ENCODE measurements at places on chromosomes 6 and 20. TPM values are rescaled to one million over a fixed set of nuclear protein-coding genes. Genes with fewer than 3 reads are reported as not detected.

GRCh38 chr6:118894425-118895260 lies 691 bp downstream of the ASF1A start:
- peaks cover 20% of the 10 kb centered on the region for H3K36me3 ChIP-seq
- peak; percentile 62 for DNase-seq
- H3K27ac ChIP-seq = peak overlapping the region; percentile 95
- H3K27me3 ChIP-seq = no peaks in the 10 kb centered on the region
- peak overlapping the region; percentile 96 for H3K4me3 ChIP-seq

- DNase-seq = no peak
- no peaks in the 10 kb centered on the region for H3K4me1 ChIP-seq
- peaks cover 21% of the 10 kb centered on the region for H3K36me3 ChIP-seq
- H3K27me3 ChIP-seq = no peaks in the 10 kb centered on the region
These were observed 23.3 kb upstream of the SMIM26 start for GRCh38 chr20:18543932-18544331.

- H3K27me3 ChIP-seq = peaks cover 43% of the 10 kb centered on the region
- no peak overlapping the region for H3K4me3 ChIP-seq
- DNase-seq = no peak
- H3K27ac ChIP-seq = no peak overlapping the region
These were observed 25.4 kb upstream of the MRGBP start for GRCh38 chr20:62770916-62771315.

DNA sequence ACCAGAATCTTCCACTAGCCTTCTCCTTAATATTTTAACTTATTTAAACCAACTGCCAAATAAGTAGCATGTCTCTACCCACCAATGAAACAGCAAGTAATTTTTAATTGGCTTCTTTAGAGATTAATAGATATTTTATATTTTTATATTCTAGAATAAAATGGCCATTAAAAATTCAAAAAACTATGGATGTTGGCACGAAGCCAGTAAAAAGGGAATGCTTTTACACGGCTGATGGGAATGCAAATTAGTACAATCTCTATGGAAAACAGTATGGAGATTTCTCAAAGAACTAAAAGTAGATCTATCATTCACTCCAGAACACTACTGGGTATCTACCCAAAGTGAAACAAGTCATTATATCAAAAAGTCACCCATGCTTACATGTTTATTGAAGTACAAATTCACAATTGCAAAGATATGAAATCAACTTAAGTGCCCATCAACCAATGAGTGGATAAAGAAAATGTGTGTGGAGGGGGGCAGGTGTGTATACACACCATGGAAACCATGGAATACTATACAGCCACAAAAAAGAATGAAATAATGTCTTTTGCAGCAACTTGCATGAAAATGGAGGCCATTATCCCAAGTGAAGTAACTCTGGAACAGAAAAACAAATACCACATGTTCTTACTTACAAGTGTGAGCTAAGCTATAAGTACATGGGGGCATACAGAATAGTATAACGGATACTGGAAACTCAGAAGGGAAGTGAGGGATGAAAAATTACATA lies 15.1 kb downstream of the SHPRH start:
- H3K27me3 ChIP-seq = no peaks in the 10 kb centered on the region
- no peak for DNase-seq
- H3K36me3 ChIP-seq = peaks cover 52% of the 10 kb centered on the region
- no peaks in the 10 kb centered on the region for H3K4me1 ChIP-seq
- no peak overlapping the region for H3K27ac ChIP-seq

DNA sequence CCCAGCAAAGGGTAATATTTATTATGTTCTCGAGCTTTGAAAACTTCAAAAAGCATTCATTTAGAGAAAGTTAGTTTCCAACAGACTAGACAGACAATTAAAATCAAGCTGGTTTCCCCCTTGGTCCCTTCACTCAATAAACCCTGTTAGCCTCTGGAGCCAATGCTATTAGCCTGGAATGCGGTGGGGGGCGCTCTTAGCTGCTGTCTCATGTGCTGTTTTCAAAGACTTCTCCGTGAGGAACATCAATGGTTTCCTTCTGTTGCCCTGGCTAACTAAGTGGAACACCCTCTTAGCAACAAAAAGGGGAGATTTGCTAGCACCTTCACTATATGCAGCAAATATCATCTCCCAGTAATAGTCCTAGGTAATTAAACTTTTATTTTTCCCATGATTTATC lies 86.4 kb downstream of the LY86 start:
- H3K4me3 ChIP-seq = no peak overlapping the region
- H3K27ac ChIP-seq = no peak overlapping the region
- DNase-seq = no peak
- no peaks in the 10 kb centered on the region for H3K27me3 ChIP-seq
- H3K36me3 ChIP-seq = no peaks in the 10 kb centered on the region

- no peaks in the 10 kb centered on the region for H3K27me3 ChIP-seq
- H3K4me3 ChIP-seq = no peak overlapping the region
- H3K36me3 ChIP-seq = no peaks in the 10 kb centered on the region
- H3K27ac ChIP-seq = no peak overlapping the region
These were observed 191.6 kb downstream of the SOX4 start for GRCh38 chr6:21785164-21785563.

GRCh38 chr20:62824476-62825332 lies 7.9 kb downstream of the COL9A3 start:
- H3K27me3 ChIP-seq = peaks cover 53% of the 10 kb centered on the region
- peak; percentile 88 for DNase-seq
- no peaks in the 10 kb centered on the region for H3K36me3 ChIP-seq
- no peak overlapping the region for H3K27ac ChIP-seq
- H3K4me1 ChIP-seq = peaks cover 13% of the 10 kb centered on the region

DNA sequence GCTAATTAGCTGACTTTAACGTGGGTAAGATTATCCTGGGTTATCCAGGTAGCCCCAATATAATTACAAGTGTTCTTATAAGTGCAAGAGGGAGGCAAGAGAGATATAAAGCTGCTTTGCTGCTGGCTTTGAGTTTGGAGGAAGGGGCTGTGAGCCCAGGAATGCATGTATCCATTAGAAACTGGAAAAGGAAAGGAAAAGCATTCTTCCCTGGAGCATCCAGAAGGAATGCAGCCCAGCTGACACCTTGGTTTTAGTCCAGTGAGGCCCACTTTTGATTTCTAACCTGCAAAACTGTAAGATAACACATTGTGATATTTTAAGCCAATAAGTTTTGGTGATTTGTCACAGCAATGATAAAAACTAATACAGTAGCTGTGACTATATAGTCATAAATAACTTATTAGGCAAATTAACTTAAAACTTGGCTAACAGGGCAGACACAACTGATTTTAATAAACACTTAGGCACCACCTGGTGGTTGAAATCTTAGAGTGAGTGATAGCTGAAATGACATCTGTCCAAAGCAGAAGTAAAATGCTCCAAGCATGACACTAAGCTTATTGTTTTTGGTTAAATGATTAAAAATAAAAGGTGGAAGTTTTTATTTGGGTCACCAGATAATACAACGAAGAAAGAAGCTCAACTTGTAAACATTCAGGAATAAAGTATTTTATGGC lies 35.6 kb downstream of the ADGRF4 start:
- H3K27ac ChIP-seq = no peak overlapping the region

GRCh38 chr6:47066418-47066817 lies 24.3 kb upstream of the ADGRF1 start:
- no peak overlapping the region for H3K4me3 ChIP-seq
- H3K36me3 ChIP-seq = no peaks in the 10 kb centered on the region
- H3K4me1 ChIP-seq = no peaks in the 10 kb centered on the region
- DNase-seq = no peak
- H3K27me3 ChIP-seq = no peaks in the 10 kb centered on the region

Gene SSTR4
- not detected for total RNA-seq

Gene MAFB
- not detected for total RNA-seq

Gene ALDH8A1
- total RNA-seq = 0.08 TPM

Gene ERVFRD-1
- not detected for total RNA-seq
